Activated CD4-positive, alpha-beta T cell treated with anti-CD3 and anti-CD28 coated beads for 4 hours (primary cell): ENCODE measurements at places on chromosomes 1 and 21.
A peak's percentile ranks its signal among the peaks of the same experiment; 100 is the strongest.

- DNase-seq: no peak
Measured at GRCh38 chr1:58919959-58920321, 136.1 kb upstream of the JUN start.

DNA sequence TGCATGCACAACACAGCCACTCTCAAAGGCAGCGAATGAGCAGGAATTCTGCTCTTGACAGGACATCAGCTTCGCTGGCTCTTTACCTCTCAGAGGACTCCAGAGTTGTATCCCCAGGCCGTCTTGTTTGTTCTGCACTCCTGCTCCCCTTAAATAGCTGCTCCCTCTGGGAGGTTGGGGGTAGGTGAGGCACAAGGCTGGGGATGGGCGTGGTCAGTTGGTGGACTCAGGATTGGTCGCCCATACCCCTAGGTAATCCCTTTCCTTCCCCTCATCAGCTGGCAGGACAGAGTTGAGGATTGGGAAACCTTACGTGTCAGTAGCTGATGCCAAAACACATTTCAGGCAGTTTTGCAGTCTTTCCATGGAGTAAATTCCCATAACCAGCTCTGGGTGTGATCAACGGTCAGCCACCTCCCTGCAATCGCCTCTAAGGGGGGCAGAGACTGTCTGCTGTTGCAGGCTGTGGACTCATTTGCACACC lies at the start of gene PLA2G2A:
Gene PLA2G2A (minus strand): TSS at position 125 of the 484 bp plus-strand sequence. CDS start 845 bp downstream, outside the sequence.
- DNase-seq: no peak

GRCh38 chr1:84719543-84720217 lies 29.4 kb upstream of the SSX2IP start:
- no peak for DNase-seq

DNA sequence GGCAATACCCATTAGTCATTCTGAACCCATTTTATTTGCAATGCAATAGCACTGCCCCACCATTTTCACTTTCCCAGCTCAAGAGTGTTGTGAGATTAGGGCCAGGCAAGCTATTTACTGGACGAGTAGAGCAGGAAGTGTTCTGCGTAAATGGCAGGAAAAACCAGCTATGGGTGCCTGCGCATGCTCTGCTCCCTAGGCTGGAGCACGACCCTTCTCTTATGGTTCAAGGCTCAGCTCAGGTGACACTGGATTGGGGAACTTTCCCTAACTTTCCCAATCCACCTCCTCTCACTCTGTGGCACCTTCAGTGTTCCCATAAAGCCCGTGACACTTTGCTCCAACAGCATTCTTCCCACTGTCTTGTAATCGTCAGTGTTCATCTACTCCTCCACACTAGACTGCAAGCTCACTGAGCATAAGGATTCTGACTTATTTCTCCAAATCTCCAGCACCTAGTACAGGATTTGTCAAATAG lies 3.6 kb upstream of the MAN1A2 start:
- no peak for DNase-seq

DNA sequence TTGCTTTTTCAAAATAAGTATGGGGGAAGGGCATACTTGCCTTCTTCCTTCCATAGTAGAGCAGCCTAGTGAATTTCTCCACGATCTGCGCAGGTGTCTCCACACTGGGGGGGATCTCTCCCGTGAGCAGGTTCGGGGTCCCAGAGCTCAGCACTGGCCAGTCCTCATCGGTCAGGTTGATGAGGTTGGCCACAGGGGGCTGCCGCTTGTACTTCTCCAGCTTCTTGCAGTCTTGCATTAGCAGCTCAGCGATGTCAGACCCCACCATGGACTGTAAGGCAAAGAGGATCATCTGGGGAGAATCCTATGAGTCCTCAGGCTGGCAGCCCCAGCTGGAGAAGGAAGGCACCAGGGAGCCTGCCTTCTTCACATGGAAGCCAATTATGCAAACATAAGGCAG lies 11.8 kb downstream of the SEC16B start:
- no peak for DNase-seq

DNA sequence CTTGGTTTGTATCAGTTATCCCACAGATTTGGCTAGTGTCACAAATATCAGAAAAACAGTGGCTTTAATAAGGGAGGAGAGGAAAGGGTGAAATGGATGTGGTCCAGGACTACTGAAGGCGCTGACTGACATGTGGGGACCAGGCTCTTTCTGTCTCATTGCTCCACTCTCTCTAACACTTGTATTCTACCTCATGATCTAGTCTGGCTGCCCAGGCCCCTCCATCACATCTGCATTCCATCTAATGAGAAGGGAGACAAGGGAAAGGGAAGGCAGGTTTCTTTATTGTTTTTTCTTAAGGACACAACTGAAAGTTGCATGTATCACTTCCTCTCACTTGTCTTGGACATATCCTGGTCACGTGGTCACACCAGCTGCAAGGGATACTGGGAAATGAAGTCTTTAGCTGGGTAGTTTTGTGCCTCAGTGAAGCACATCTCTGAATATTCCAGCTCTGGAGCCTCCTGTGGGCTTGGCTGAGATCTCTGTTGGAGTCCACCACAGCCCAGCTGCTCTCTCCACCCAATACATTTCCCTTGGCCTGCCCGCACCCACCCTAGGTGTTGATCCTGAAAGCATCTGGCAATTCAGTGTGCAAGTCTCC lies 42.0 kb upstream of the PADI2 start:
- DNase-seq: no peak

DNA sequence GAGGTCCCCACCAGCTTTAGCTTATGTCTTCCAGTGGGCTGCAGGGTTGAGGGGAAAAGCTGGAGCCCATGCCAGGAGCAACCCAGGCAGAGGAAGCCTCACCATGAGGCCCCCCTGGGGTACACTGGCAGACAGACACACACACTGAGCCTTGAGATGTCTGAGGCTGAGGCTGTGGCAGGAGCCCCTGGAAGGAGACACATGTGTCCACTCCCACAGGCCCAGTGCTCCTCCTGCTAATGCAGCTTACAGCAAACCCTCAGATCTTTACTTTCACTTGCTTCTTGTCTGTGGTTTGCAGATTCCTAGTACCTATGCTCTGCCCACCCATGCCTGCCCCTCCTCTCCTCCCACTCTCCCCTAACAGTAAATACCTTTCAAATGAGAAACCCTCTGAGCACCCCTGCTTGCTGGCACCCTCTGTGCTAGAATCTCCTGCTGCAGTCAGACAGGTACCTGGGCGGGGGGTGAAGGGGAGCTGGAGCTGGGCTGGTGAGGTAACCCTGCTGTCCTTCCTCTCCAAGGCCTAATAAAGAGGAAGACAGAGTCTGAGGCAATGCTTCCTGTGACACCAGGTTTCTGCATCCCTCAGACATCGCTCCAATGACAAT lies 63.4 kb upstream of the NEK2 start:
- peak; percentile 38 for DNase-seq

DNA sequence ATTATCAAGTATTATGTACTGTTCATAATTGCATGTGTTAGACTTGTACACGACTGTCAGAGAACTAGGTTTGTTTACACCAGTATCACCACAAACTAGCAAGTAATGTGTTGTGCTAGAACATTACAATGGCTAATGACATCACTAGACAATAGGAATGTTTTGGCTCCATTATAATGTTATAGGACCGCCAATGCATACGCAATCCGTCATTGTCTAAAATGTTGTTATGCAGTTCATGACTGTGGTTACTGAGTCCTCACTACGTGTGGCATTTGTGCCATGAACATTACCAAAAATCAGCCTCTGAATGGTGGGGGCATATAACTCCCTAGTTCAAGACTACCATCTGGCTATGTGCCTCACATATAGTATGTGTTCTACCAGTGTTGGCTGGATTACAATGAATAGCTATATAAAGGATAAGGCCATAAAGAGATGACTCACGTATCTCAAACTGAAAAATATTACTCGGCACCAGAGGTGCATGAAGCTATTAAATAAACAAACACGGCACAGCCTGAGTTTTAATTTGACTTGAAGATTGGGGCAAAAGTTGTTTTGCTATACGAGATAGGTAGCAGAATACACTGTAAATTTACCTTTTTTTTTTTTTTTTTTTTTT lies 89.1 kb upstream of the COL24A1 start:
- DNase-seq: no peak
